ENCODE measurements at places on chromosomes 11 and 22.
A peak's percentile ranks its signal among the peaks of the same experiment; 100 is the strongest.

DNA sequence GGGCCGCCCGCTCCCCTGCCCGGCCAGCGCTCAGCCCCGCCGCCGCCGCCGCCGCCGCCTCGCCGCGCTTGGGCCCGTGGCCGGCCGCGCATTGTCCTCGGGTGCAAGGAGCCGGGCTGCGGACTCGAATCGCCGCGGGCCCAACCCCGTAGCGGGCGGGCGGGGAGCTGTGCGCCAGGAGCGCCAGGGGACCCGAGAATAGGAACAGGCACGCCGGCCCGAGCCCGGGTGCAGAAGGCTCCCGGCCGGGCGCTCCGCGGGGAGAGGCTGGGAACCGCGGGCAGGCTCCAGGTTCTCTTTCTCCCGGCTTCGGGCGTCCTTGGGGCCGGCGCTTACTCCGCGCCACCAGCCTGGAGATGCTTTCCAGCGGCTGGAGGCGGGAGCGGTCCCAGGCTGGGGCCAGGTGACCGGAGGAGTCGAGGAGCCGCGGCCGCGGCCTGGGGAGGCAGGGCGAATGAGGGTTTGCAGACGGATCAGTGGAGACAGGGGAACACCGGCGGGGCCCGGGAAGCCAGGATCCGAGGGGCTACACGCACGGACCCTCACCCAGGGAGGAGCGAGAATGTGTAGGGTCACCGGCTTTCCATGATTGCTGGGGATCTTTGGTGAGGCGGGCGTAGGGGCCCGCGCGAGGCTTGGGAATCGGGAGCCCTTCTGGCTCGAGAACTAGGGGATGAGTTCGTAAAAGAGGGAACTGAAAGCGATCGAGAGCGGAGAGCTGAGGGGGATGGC is 726 bp downstream of the PKNOX2 start:
- peak; percentile 32 for DNase-seq

GRCh38 chr11:79498667-79499066 is 57.8 kb upstream of the TENM4 start:
- DNase-seq, result no peak

- DNase-seq, result no peak
These were observed 67.8 kb downstream of the NECTIN1 start for GRCh38 chr11:119661226-119661625.

GRCh38 chr22:39169797-39170466 is 17.5 kb upstream of the CBX7 start:
- DNase-seq, result no peak

DNA sequence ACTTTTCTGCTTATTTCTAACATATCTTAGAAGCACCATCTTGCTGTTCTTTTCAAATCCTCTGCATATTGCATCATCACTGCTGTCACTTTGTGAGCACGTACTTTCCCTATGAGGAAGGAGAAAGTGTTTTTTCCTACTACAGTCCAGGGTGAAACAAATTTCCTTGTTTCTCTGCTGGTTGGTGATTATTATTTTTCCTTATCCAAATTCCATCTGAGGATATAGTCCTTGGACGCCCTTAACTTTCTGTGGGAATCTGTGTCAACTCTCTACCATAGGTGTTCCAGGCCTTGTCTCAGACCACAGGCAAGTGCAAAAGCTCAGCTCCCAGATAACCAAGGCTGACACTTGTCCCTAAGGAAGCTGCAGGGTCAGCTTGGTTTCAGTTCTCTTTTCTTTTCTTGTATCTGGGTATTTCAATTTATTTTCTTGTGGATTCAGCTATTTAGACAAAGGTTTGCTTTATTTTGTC is 29.4 kb upstream of the LYVE1 start:
- DNase-seq, result peak; percentile 67

DNA sequence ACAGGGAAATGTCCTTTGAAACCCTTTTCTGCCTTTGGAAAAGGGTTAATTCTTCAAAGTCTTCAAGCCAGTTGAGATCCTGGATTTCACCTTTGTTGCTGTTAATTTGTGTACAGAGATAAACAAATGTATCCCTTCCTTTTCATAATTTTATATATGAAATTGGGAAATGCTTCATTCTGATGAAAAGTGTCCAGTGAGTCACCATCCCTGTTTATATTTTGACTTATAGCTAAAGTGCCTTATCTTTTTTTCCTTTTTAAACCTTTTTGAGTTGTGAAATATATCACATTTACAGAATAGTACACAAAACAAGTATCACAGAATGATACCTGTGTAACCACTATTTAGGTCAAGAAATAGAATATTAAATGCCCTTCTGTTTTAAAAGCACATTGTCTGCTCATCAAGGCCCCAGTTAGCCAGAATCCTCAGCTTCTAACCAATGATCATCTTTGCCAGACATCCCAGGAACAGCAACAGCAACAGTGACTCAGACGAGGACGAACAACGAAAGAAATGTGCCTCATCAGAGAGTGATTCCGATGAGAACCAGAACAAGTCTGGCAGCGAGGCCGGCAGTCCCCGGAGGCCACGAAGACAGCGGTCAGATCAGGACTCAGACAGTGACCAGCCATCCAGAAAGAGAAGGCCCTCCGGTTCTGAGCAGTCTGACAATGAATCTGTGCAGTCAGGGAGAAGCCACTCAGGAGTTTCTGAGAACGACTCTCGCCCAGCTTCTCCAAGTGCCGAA is 27.3 kb downstream of the CTR9 start:
- peak; percentile 89 for DNase-seq

DNA sequence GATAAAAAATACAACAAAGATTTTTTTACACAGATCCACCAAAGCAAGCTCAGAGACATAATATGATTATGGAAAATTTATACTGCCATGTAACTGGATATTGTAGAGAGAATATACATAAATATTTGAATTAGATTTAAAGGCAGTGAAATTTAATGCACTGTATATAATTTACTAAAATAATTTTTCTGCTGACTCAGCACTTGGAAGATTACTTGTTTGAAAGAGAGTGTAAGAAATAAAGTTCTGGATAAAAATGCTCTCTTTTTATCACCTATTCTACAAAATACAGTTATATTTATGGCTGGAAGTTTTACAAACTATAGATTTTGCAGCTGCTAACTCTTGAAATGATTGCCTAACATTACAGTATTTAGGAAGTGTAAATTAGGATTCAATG is 628.3 kb upstream of the CHORDC1 start:
- DNase-seq, result no peak

GRCh38 chr11:112581747-112582146 is 321.1 kb upstream of the PLET1 start:
- no peak for DNase-seq

DNA sequence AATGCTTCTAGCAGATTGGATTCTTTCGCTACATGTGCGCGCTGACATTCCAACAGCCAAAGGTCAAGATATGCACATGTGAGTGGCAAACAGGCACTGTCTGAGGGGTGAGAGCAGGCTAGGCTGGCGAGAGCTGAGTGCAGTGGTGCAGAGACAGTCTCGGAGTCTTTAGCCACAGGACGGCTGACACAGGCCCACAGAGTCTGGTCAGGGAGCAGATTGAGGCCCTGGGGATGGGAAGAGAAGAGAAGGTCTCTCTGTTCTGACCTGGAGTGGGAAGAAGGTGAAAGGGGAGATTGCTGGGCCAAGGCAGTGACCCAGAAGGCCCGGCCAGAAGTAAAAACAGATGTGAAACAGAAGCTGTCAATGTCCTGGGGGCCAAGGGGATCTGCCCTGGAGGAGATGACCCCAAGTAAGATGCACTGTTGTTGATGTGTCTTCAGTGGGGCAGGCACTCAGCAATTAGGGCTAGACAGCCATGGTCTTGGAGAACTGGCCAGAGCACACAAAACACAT is 197.8 kb downstream of the ETS1 start:
- no peak for DNase-seq

- DNase-seq, result peak; percentile 52
These were observed 5.2 kb upstream of the LIF start for GRCh38 chr22:30251711-30252110.

DNA sequence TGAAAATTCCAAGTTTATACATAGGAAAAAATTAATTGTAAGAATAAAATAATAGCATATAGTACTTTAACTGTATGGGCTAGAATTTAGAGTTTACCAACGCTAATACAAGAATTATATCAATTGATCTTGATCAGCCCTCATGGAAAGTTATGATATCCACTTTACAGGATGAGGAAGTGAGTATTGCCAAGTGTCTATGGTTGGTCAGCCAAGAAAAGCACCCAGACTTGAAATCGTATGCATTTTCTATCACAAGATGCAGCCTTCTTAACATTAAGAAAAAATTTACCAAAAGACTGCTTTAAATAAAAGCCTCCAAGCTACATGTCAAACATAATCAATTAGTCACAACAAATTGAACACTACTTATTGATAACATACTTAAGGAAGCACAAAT is 53.0 kb downstream of the DDI1 start:
- DNase-seq, result no peak

GRCh38 chr11:11841116-11841722 is 553 bp upstream of the USP47 start:
- DNase-seq, result peak; percentile 58

DNA sequence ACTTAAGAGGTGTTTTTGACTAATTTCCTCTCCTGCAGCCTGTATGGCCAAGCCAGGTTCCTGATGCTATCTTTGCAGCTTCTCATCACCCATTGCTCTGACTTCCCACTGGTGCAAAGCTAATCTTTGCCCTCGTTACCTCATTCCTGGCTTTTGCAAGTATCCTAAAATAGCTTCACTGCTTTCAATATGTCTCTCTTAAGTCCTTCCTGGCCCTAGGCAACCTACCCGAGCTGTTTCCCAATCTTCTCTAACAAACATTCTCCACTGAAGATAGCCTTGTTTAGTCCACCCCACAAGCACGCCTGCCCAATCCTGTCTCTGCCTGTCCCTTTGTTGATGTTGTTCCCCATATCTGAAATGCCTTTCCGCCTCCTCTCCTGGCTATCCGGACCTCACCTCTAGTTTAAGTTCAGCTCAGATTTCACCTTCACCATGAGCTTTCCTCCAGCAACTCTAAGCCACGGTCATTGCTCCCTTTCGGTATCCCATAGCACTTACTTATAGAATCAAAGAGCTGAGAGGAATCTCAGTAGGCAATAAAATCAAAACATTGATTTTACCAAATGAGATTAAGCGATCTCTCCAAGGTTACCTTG is 30.1 kb upstream of the CECR2 start:
- peak; percentile 12 for DNase-seq

GRCh38 chr11:45924036-45924915 is 1.8 kb downstream of the LARGE2 start:
- DNase-seq, result no peak

DNA sequence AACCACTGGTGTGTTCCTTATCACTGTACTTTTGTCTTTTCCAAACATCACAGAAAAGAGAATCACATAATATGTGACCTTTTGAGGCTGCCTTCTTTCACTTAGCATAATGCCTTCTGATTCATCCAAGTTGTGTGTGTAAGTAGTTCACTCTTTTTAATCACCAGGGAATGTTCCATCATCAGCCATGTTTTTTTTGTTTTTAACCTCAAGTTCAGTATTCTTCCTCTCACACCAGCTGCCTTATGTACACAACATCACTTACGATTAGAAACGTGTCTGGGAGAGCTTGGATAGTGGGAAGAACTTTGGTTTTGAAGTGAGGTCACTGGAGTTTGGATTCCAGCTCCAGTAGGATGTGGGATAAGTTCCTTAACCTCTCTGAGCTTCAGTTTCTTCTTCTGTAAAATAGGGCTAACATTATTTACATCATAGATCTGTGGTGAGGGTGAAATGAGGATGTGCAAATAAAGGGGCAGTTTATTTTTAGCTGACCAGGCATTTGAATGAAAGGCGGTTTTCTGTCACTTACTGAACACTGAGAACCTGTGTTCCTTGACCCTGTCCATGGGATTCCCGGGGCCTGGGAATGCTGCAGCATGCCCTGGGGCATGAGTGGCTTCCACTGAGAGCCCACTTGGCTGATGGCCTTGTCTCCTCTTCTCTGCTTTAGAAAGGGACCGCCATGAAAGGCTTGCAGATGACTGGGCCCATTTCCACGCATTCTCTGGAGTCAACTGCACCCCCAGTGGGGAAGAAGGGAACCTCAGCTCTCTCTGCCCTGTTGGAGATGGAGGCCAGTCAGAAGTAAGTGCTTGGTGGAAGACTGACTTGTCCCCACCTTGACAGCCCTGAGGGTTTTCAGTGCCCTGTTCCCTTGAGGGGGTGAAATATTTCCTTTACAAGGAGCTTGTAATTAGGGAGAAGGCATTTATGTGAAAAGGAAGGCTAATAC is 92.6 kb downstream of the DEPDC5 start:
- peak; percentile 83 for DNase-seq

GRCh38 chr11:86374586-86374985 is at the start of gene CCDC81:
TSS of gene CCDC81 (plus strand) at chr11:86374887. CDS start at chr11:86375164, 277 bp downstream.
- DNase-seq, result peak; percentile 28

GRCh38 chr11:109783840-109784239 is 309.4 kb upstream of the ZC3H12C start:
- DNase-seq, result no peak

DNA sequence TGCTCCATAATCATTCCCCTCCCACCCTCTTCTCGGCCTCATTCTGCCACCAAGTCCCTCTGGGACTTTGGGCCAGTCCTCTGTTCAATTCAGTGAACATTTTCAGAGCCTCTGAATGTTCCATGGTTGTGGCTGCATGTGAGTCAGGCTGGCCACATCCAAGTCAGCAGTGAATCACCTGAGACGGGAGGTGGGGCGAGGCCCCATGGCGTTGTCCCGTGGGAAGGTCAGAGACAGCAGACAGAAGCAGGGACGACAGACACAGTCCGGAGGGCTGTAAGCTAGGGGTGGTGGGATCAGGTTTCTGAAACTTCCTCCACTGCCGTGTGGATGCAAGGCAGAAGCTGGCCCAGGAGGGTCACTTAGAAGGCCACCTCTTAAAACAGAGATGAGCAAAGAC is 324.8 kb downstream of the MN1 start:
- peak; percentile 46 for DNase-seq

DNA sequence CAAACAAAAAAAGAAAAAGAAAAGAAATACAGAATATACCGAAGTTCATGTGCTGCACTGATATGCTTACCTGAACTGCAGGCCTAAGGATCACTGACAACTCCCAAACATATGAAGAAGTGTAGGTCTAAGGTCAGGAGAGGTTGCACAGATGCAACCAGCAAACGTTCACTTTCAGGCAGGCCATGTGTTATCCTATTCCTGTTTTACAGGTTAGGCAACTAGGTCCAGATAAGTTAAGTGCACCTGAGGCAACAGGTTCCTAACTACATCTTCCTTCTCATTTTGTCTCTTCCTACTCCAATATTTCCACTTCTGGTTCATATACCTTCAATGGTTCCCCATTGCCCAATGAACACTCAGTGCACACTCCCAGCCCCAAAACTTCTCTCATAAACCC is 15.1 kb downstream of the PI4KA start:
- no peak for DNase-seq

GRCh38 chr11:89275966-89276365 is 98.3 kb downstream of the TYR start:
- DNase-seq, result no peak

DNA sequence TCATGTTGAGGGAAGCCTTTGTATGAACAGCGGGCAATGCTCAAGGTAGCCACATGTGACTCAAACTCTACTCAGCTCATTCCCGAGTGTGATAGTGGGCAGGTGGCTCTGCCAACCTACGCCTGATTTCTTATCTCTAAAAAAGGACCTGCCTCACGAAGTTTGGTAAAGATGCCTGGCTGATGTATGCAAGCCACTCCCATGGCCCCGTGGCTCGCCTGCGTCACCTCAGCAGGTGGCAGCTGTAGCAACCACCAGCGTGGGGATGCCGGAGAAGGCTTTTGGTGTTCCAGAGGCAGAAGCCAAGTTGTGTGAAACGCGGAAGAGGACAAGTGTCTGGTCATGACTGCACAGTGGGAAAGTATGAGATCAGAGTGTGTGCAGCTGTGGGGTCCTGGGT is 5.4 kb downstream of the FADS2 start:
- DNase-seq, result no peak
